ENCODE measurements at places on chromosomes 1 and 21. TPM values are rescaled to one million over a fixed set of nuclear protein-coding genes. Genes with fewer than 3 reads are reported as not detected.
A peak's percentile ranks its signal among the peaks of the same experiment; 100 is the strongest.

Gene EDARADD
- 0.30 TPM for total RNA-seq

Gene SLC2A1
- 248 TPM for total RNA-seq

Gene CCDC185
- not detected for total RNA-seq

Gene KDF1
- total RNA-seq = 23.0 TPM

Gene CNN3
- 109 TPM for total RNA-seq

Gene KIRREL1
- total RNA-seq = 20.0 TPM

- H3K27ac ChIP-seq = peak overlapping the region; percentile 79
- DNase-seq = no peak
- H3K27me3 ChIP-seq = no peaks in the 10 kb centered on the region
- H3K36me3 ChIP-seq = no peaks in the 10 kb centered on the region
- H3K4me3 ChIP-seq = no peak overlapping the region
These were observed 45.2 kb downstream of the SLC44A3 start for GRCh38 chr1:94865360-94865759.

DNA sequence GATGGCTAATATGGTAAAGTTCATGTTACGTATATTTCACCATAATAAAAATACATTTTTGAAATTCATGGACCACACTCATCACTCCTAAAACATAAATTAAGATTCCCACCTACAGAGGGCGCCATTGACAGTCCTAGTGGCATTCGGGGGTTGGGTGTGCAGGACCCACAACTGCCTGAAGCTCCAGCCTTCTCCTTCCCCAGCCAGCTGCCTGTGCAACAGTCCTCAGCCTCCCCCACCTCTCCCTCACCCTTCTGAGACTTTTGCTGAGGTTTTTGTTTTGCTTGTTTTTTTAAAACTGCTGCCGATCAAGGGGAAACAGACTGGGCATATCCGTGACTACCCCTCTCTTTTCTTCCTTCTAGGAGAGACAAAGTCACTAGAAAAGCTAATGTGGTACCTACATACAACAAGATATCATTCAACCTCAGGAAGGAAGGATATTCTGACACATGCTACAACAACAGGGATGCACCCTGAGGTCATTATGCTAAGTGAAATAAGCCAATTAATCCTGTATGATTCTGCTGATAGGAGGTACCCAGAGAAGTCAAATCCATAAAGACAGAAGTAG, 9.2 kb upstream of the EVA1C start:
- H3K4me3 ChIP-seq = no peak overlapping the region

DNA sequence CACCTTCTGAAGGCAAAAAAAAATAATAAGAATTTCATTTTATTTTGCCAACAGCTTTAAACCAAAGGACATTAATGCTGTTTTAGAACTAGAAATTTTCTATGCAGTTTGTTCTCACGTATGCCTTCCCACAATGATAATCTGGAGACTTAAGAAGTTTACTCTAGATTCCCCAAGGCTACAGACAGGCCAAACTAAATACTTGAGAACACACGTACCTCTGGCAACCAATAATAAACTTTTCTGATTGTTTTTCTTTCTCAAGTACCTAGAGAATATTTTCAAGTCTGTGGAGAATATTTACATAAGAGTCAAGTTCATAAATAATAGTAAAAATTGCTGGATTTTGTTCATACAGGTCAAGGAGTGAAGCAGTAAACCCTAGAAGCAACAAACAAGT, 15.9 kb downstream of the CLDN8 start:
- H3K27ac ChIP-seq = no peak overlapping the region
- no peak for DNase-seq
- H3K36me3 ChIP-seq = no peaks in the 10 kb centered on the region
- no peak overlapping the region for H3K4me3 ChIP-seq
- H3K27me3 ChIP-seq = no peaks in the 10 kb centered on the region

- H3K4me1 ChIP-seq = no peaks in the 10 kb centered on the region
- DNase-seq = no peak
- H3K27ac ChIP-seq = no peak overlapping the region
- H3K36me3 ChIP-seq = no peaks in the 10 kb centered on the region
These were observed 41.2 kb downstream of the PRAMEF20 start for GRCh38 chr1:13451399-13451965.

DNA sequence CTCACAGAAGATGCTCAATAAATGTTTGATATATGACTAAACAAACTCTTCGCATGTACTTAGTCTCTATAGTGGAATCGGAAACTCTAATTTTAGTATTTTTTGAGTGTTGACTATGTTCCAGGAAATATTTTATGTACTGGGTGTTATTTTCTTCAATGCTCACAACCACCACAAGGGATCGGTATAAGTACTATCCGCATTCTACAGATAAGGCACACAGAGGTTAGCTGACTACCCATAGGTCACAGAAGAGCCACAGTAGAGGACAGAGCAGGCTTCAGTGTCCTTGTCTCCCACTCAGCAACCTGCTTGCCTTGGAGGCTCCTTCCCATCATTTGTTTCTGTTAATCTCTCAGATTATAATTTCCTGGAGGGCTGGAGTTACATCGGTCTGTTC, 451.3 kb downstream of the OMA1 start:
- H3K4me3 ChIP-seq = no peak overlapping the region
- H3K4me1 ChIP-seq = no peaks in the 10 kb centered on the region

- no peak overlapping the region for H3K4me3 ChIP-seq
- DNase-seq = no peak
- H3K4me1 ChIP-seq = no peaks in the 10 kb centered on the region
These were observed 107.0 kb downstream of the PDE9A start for GRCh38 chr21:42760361-42760950.

DNA sequence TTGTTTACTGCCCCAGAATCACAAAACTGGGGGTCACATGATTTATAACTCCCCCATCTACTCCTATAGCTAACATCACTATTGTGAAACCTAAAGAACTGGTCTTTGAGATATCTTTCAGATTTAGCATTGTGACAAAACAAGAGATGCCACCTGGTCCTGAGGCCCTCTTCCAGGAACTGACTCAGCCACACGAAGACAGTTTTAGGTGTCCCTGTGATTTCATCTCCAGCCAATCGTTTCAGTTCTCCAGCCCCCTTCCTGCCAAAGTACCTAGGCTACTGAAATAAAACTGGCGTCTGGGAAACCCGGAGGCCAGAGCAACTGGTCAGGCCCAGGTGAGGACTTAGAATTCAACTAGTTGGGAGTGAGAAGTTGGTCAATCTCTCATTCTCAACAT, 36.6 kb downstream of the TBX19 start:
- H3K27me3 ChIP-seq = no peaks in the 10 kb centered on the region
- no peak overlapping the region for H3K27ac ChIP-seq
- H3K4me3 ChIP-seq = no peak overlapping the region
- H3K4me1 ChIP-seq = peaks cover 28% of the 10 kb centered on the region

DNA sequence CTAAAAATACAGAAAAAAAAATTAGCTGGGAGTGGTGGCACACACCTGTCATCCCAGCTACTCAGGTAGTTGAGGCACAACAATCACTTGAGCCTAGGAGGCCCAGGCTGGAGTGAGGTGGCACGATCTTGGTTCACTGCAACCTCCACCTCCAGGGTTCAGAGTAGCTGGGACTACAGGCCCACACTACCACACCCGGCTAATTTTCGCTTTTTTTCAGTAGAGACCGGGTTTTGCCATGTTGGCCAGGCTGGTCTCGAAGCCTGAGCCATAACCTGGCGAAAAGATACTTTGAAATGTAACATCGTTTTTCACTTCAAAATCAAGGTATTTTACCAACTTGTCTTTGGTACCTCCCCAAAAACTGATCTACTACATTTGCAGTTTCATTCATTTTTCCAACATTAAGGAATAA, 6.1 kb downstream of the GAS5 start:
- no peak for DNase-seq
- H3K27ac ChIP-seq = no peak overlapping the region
- no peaks in the 10 kb centered on the region for H3K27me3 ChIP-seq
- H3K4me3 ChIP-seq = no peak overlapping the region

- DNase-seq = no peak
- no peaks in the 10 kb centered on the region for H3K4me1 ChIP-seq
- H3K27me3 ChIP-seq = peaks cover 21% of the 10 kb centered on the region
- H3K36me3 ChIP-seq = no peaks in the 10 kb centered on the region
These were observed 5.8 kb upstream of the LCE6A start for GRCh38 chr1:152836870-152837269.

DNA sequence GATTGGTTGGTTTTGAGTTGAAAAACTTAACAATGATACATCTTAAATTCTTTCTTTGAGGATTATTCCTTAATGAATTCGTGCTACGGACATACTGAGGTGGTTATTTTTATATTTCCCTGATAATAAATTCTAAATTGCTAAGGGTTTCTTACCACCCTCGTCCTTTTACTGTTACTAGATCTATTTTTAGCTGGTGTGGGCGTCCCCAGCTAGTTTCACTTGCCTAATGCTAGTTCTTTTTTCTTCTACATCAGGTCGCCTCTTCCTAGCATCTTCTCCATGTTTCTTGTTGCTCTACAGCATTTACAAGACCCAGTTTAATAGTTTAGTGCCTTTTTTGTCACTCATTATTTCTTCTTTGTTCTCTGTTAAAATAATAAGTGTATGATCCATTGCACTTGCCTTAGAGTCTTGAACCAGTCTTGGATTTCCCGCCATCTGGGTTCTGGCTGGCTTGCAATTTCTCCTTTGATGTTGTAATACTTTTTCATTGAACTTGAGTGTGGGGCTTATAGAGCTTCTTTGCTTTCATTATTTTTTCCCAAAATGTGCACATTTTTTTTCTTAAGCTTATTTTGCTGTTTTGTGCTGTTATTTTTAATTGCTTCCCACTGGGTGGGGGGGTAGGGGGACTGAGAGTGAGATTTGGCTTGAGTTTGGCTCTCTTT, 677 bp upstream of the HSD11B1 start:
- H3K27ac ChIP-seq = no peak overlapping the region
- no peak for DNase-seq
- no peaks in the 10 kb centered on the region for H3K36me3 ChIP-seq
- no peak overlapping the region for H3K4me3 ChIP-seq
- peaks cover 5% of the 10 kb centered on the region for H3K27me3 ChIP-seq

DNA sequence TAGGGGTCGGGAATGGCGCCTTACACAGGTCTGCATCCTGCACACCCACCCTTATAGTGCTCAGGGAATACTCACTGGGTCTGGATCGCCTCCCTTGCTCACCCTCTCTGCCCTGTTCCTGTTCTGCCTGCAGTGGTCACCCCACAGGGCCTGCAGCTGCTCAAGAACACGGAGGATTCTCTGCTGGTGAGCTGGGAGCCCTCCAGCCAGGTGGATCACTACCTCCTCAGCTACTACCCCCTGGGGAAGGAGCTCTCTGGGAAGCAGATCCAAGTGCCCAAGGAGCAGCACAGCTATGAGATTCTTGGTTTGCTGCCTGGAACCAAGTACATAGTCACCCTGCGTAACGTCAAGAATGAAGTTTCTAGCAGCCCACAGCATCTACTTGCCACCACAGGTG, 12.4 kb downstream of the TNN start:
- DNase-seq = no peak
- H3K4me3 ChIP-seq = no peak overlapping the region
- no peaks in the 10 kb centered on the region for H3K4me1 ChIP-seq
- no peaks in the 10 kb centered on the region for H3K36me3 ChIP-seq

DNA sequence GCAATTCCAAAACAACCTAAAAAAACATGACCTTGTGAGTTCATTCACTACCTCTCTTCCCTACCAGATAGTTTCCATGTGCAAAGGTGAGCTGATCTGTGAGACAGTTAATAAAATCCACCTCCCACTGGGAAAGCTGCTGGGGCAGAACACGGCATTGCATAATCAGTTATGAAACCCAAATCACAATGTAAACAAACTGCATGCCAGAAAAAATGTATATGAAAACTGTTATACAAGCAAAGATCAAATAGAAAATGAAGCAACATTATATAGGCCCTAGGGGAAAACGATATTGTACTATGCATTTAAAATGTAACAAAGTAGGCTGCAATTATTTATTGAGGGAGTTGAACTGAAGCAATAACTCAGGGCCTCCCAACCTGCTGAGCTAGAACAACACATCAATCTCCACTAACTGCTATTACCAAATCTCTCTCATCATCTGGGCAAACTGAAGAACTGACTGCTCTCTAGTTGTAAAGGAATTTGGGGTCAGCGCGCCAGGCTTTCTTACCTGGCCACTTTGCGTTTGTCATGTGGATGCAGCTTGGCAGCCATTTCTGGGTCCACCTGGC, 31.0 kb downstream of the TRIT1 start:
- no peak overlapping the region for H3K27ac ChIP-seq
- H3K4me1 ChIP-seq = no peaks in the 10 kb centered on the region
- peaks cover 46% of the 10 kb centered on the region for H3K36me3 ChIP-seq
- DNase-seq = no peak

DNA sequence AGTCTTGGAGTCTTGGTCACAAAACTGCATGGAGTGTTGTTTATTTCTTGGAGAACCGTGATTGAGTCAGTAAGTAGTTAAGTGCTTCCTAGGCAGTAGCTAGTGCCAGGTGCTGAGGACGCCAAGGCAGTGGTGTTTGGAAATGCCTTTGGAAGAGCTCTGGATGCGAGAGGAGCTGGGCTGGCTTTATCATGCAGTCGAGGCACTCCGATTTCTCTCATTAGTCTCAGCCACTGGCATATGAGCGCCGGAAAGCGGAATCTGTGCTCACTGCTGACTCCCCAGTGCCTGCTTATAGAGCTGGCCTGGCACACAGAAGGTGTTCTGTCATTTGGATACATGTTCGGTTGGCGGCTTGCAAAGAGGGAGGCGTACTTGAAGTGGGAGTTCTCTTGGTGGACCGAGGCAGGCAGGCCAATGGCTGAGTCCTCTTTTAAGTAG, 3.6 kb downstream of the TENT5C start:
- H3K27me3 ChIP-seq = no peaks in the 10 kb centered on the region
- peaks cover 31% of the 10 kb centered on the region for H3K4me1 ChIP-seq
- no peak overlapping the region for H3K4me3 ChIP-seq
- no peak for DNase-seq

DNA sequence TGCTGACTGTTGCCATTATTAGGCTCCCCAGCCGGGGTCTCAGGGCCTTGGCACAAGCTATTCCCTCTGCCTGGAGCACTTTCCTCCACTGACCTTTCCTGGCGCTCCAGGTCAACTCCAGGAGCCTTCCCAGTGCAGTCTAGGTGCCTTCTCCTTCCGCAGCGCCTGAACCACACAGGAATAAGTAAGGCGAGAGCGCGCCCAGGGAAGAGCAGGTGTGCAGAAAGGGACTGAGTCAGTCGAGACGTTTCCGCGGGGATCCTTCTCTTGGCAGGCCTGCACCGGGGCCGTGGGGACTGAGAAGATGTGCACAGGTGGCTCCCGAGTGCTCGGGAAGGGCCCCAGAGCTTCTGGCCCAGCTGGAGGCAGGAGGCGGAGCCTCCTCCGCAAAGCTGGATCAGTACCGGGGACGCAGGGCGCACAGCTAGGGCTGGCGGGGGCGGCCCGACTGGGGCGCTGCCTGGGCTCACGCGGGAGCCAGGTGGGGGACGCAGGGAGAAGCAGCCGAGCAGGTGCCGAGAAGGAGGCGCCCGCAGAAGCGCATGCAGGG, 765 bp upstream of the BMP8A start:
- no peaks in the 10 kb centered on the region for H3K36me3 ChIP-seq
- no peak for DNase-seq
- H3K27ac ChIP-seq = peak overlapping the region; percentile 41
- no peaks in the 10 kb centered on the region for H3K4me1 ChIP-seq

Data from HCT116 (cell line).